ENCODE measurements at places on chromosomes 1 and 21.

DNA sequence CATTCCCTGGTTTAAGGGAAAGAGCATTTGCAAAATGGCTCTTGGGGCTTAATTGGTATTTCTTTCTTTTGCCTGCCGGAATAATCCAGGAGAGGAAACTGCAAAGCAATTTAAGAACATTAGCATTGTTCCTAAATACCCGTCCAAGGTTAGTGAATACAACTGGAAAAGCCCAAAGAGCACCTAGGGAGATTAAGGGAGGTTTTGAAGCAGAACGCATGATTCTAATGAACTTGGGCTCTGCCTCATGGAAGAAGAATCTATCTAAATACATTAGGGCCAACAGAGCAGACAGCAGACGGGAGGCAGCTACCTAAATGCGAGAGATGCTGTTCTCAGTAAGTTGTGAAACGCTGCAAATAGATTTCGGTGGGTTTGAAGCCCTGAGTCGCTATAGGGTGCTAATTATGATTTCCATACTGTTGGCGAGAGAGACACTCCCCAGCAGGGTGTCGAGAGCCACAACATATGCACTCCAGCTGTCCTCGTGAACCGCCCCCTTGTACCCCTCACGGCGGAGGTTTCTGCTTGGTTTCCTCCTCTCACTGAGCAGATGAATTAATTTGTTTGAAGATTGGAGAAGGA is 326.7 kb upstream of the CAMK1G start:
- DNase-seq, result no peak

GRCh38 chr1:91818713-91818975 is 67.3 kb downstream of the TGFBR3 start:
- DNase-seq, result no peak

DNA sequence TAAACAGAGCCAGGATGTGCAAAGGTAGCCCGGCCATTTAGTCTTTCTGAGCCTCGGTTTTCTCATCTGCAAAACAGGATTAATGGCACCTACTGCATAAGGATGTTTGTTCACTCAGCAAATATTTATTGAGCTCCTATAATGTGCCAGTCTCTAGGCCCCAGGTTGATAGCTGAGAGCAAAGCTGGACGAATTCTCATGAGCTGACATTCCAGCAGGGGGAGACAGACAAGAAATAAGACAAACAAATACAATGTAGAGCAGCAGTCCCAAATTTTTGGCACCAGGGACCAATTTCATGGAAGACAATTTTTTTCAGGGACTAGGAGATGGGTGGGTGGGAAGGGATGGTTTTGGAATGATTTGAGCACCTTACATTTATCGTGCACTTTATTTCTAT is 74.3 kb upstream of the PAX7 start:
- peak; percentile 33 for DNase-seq

- no peak for DNase-seq
Observed at GRCh38 chr1:10516925-10517676, 42.4 kb downstream of the PEX14 start.

DNA sequence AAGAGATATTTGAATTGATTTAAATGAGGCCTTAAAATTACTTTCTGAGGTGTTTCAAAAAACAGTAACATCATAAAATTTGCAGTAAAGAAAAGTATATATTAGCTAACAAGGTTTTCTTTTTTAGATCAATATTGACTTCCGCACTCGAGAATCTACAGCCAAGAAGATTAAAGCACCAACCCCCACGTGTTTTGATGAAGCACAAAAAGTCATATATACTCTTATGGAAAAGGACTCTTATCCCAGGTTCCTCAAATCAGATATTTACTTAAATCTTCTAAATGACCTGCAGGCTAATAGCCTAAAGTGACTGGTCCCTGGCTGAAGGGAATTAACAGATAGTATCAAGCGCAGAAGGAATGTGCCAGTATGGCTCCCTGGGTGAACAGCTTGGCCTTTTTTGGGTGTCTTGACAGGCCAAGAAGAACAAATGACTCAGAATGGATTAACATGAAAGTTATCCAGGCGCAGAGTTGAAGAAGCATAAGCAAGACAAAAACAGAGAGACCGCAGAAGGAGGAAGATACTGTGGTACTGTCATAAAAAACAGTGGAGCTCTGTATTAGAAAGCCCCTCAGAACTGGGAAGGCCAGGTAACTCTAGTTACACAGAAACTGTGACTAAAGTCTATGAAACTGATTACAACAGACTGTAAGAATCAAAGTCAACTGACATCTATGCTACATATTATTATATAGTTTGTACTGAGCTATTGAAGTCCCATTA is 3.6 kb downstream of the RGS1 start:
- DNase-seq, result no peak

GRCh38 chr1:108592030-108592759 is 32.3 kb downstream of the EEIG2 start:
- no peak for DNase-seq

GRCh38 chr1:9196129-9197040 is 38.2 kb upstream of the H6PD start:
- no peak for DNase-seq
